ENCODE measurements at places on chromosomes 7 and 10.
A peak's percentile ranks its signal among the peaks of the same experiment; 100 is the strongest.

DNA sequence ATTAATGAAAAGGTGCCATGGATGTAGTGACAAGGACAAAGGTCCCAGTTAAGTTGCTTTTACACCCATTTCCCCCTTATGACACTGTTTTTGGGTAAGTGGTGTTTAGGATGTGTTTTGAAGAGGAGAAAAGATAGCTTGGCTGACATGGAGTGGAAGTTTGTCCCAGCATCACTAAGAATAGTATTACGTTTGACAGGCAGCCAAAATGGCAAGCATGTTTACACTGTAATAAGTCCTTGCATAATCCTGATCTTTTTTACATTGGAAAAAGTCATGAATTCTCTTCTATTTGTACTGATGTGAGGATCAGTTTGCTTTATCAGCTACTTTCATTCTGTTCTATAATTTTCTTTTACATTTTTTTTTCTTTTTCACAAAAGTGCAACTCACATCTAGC, 137.8 kb downstream of the CHRM2 start:
- DNase-seq: no peak

GRCh38 chr10:3750854-3751253, 34.2 kb downstream of the KLF6 start:
- no peak for DNase-seq

DNA sequence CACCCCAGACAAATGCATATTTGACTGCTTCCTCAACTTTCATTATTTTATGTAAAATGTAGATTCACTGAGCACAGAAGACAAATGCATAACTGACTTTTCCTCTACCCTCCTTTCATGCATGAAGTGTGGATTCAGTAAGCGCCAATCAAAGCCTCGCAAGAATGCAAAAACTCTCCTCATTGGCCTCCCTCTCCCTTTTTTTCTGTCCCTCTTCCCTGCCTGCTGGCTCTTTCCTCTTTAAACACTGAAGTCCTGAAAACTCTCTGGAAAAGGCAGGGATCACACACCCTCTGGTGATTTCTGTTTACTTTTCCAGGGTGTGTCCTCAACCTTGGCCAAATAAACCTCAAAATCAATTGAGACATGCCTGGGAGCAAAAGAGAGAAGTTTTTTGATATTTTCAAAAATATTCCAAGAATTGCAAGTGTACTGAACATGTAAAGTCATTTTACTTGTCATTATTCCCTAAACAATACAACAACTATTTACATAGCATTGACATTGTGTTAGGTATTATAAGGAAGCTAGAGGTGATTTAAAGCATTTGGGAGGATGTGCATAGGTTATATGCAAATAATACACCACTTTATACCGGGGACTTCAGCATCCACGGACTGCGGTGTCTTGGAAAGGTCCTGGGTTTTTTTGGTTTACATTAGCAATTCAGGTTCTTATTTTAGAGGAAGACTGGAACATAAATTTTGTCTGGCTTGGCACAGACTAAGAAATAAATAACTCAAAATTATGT, 71.4 kb downstream of the SEC61G start:
- DNase-seq: no peak

GRCh38 chr10:60710041-60710440, 68.2 kb upstream of the CDK1 start:
- DNase-seq: no peak

DNA sequence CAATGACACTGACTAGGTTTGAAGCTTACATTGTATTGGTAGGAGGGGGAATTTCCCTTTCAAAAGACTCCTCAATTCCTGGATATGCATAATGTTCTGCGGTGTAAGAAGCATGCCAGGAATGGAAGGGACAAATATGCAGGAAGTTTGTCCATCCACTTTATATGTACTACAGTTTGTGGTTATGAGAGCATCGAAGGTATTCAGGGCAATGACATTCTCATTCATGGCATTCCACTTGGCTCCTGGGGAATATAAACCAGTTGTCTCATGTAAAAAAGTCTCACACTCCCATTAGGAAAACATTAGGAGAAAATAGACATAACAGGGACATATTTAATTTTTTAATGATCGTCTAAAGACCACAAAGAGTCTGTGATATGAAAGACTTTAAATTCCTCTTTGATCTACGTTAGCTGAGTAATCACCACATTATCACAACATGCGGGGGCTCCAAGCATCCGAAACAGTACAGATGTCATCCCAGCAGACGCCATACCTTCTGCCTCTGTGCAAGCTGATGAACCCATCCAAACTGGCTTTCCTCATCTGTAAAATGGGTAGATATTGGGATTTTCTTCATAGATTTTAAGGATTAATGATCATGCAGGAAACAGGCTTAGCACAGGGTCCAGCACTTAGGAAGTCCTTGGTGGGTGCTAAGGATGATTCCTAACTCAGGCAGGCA, 675.3 kb downstream of the INHBA start:
- peak; percentile 89 for DNase-seq

DNA sequence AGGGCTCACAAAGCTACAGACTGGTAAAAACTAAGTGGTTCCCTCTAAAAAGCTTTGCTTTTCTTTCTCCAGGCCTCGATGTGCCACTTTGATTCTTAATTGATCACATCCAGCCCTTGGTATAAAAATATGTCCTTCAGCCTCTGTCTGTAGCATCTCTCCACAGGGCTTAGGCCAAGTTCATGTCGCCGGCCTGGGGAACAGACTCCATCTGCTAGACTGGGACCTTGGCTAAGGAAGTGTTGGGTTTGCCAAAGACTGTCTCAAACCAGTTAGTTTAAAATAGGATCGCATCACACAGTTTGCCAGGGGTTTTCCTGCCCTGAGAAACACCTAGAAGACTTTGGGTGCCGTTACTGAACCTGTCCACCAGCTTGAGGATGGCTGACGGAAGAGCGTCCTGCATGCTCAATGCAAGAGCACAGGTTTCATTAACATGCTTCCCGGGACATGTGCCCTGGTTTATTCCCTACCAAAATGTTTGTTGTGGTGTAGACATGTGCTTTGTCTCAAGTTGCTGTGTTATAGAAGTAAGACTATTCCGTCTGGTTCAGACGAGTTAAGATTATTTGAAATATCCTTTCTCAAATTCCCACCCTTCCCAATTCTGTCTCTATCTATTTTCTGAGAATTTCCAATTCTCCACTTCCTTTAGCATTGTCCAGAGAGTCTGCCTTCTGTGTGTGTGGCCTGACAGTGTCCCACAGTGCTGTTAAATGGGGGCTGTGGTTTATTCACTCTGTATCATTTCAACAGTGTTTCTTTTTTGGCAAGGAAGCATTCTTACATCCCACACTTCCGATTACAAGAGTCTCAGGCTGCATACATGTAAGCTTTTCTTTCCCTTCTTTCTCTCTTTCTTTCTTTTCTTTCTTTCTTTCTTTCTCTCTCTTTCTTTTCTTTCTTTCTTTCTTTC, 334.7 kb downstream of the INHBA start:
- peak; percentile 25 for DNase-seq

DNA sequence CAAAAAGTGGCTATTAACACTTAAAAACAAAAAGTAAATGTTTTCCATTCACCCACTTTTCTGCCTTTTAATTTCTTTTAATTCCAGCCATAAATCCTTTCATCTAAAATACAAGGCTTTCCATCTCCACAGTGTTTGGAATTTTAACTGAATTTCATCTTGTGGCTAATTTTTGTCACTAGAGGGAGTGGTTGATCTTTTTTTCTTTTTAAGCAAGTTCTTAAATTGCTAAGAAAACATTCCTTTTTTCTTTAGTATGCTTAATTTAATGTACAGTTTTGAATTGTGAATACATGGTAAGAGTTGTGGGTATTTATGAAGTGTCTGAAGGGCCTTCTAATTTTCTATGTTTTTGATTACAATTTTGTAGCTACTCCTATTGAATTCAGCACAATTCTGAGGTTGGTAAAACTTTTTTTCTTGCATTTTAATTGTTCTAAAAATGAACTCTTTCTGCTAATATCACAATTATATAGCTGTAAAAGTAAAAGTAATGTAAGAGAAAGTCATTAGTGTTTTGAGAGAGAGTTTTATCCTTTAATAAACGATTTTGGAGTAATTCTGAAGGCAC, 54.9 kb upstream of the ANK3 start:
- peak; percentile 28 for DNase-seq

- peak; percentile 61 for DNase-seq
Measured at GRCh38 chr7:106216923-106217542, 67.8 kb downstream of the NAMPT start.

- no peak for DNase-seq
Measured at GRCh38 chr10:42790835-42791234, 8.2 kb downstream of the BMS1 start.

- DNase-seq: peak; percentile 4
Measured at GRCh38 chr10:116270126-116270770, 2.8 kb downstream of the GFRA1 start.

GRCh38 chr10:43674553-43675210, 26.0 kb upstream of the ZNF32 start:
- DNase-seq: no peak

DNA sequence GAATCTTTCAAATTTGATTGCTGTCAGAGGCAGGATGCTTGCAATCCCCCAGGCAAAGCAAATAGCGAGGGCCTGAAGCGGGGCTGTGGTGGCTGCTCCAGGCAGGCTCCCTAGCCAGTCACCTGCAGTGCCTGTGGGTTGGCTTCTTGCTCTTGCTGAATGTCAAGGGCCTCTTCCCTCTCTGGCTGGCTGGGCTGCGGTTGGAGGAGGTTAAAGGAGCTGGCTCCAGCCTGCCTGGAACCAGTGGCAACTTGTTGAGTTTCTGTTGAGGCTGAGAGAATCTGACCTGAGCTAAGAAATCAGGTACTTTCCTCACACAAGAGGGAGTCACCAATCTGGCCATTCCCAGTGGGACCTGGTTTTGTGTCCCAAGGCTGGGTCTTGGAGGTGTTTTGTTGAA, 134.7 kb downstream of the TMEM178B start:
- no peak for DNase-seq

DNA sequence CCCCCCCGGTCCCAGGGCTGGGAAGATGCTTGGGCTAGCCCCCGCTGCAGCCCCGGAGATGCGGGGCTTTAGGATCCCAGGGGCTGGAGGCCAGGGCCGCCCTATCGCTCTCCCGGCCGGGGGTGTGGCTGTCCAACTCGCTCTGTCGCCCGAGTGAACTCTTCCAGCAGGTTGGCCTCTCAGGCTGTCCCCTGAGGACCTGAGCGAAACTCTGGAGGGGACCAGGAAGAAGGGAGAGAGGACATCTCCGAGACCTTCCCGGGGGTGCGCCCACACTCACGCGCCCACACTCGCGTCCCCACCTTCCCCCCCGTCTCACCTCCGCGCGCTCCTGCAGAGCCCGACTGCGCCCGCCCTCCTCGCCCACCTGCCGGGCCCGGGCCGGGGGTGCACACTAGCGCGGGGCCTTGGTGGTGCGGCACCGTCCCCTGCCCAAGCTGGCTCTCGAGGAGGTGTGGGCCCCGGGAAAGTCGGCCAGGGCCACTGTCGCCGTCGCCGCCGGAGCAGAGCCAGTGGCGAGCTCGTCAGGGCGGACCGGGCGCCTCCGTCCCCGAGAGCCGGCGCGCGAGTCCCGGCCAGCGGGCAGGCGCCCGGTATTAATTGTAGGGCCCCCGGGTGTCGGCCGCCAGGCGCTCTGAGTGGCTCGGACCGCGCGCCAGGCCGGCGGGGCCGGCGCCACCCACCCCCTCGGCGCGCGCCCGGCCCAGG, 101.7 kb upstream of the SVIL start:
- DNase-seq: peak; percentile 86

- DNase-seq: no peak
Measured at GRCh38 chr7:5083311-5083711, 37.7 kb downstream of the RBAK start.

- no peak for DNase-seq
Measured at GRCh38 chr7:27262121-27262520, 19.5 kb downstream of the EVX1 start.

DNA sequence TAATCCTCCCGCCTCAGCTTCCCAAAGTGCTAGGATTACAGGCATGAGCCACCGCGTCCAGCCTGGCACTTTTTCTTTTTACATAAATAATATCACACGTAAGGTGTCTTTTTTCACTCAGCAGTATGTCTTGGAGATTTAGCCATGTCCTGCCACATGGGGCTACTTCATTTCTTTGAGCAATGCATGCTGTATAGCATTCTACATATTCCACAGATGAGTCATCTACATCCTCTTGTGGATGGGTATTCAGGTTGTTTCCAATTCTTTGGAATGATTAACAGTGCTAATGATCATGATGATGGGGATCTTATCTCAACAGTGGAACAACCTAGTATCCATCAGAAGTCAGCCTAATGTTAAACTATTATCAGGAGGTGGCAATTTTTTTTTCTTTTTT, 50.8 kb downstream of the ZNF503 start:
- DNase-seq: peak; percentile 29

- DNase-seq: no peak
Measured at GRCh38 chr7:149431486-149432120, 29.3 kb downstream of the ZNF777 start.

- no peak for DNase-seq
Measured at GRCh38 chr7:138903186-138903820, 77.9 kb downstream of the KIAA1549 start.

GRCh38 chr7:38318241-38318640, 44.8 kb upstream of the TARP start:
- DNase-seq: no peak

DNA sequence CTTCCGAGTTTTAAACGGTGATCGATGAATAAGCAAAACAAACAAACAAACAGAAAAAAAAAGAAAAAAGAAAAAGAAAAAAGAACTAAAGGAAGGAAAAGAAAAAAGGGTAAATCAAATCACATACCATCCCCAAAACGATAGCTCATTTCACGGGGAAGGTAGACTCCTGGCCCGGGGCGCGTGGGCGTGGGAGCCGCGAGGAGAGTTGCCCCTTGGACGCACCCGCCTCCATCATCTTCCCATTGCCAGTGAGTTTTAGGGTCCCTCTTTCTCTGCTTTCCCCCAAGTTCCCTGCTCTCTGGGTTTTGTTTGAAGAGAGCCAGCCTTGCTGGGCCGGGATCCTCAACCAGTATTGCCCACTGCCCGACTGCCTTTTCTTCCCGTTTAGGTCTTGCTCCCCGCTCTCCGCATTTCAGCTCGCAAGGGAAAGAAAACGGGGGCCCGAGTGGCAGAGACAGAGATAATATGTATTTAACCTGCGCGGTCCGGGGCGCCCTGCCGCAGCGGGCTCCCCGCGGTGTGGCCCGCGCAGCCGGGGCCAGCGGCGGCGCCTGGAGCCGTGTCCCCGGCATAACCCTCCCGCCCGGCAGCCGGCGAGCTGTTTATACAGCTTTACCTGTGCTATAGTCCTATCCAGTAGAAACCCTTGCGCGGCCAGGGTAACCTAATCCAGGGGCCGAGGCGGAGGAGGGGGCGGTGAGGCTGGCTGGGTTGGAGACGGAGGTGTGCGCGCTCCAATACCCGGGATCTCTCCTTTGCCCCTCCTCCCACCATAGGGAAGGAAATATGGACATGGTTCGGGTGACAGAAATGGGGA, 5.2 kb upstream of the GATA3 start:
- no peak for DNase-seq

DNA sequence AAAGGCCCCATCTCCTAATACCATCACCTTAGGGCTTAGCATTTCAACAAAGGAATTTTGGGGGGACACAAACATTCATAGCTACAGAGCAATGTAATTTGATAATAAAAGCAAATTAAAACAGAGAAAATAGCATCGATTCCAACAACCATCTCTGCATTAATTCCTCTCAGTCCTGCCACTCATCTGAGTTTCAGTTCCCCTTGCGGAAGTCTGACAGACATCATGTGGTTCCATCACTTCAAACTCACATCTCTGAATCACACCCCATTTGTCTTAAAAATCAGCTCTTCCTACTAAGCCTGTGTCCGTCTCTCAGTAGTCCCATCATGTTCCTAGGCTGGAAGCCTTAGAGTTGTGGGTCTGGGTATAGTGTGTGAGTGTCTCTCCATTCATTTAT, 3.6 kb downstream of the ADCK2 start:
- DNase-seq: no peak

Data from GM03348 (cell line).